ENCODE measurements at places on chromosomes 4 and X.

GRCh38 chrX:9873952-9874351 lies 87.7 kb downstream of the SHROOM2 start:
- DNase-seq: peak; percentile 44

GRCh38 chr4:101258883-101259282 lies 88.4 kb downstream of the PPP3CA start:
- no peak for DNase-seq

DNA sequence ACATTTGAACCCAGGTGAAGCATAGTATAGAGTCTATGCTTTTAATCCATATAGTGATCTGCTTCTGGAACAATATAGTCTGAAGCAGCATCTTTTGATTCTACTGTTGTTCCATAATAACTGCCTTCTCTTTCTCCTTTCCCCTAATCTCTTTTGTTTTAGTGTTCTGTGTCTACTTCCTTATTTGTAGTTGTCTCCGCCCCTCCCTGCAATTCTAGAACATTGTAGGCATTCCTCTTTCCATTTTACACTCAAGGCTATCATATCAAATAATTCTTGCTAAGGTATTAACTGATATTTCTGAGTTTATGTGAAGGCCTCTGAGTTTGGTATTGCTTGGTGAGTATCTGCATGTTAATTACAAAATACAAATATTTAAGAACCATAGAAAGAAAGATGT lies 11.6 kb downstream of the BLTP1 start:
- DNase-seq: no peak

DNA sequence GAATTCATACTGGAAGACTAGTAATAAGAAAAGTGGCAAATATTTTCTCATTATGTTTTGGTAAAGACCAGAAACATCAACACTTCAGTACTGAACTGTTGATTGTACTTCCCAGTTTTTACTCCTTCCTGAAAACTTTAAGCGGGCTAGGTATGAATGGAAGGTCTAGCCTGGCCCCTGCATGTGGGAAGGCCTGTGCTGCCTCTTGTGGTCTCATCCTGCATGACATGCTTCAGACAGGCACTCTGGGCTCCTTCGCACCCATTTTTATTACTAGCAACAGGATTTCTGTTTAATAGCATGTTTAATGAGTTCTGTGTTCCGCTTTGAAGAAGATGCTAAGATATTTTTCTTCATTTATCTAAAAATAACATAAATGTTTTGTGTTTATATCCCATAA lies 279.1 kb downstream of the ANK2 start:
- no peak for DNase-seq

- no peak for DNase-seq
Observed at GRCh38 chrX:53241558-53241957, 16.6 kb upstream of the KDM5C start.

Measured in stimulated activated CD4-positive, alpha-beta T cell treated with anti-CD3 and anti-CD28 coated beads, Interleukin-4, amount 100 ng/mL, for 24 hours (primary cell).